Dorsolateral prefrontal cortex (tissue), 122 donors: ENCODE measurements at places on chromosomes 12 and 14. TPM values are rescaled to one million over a fixed set of nuclear protein-coding genes. Genes with fewer than 3 reads are reported as not detected.

DNA sequence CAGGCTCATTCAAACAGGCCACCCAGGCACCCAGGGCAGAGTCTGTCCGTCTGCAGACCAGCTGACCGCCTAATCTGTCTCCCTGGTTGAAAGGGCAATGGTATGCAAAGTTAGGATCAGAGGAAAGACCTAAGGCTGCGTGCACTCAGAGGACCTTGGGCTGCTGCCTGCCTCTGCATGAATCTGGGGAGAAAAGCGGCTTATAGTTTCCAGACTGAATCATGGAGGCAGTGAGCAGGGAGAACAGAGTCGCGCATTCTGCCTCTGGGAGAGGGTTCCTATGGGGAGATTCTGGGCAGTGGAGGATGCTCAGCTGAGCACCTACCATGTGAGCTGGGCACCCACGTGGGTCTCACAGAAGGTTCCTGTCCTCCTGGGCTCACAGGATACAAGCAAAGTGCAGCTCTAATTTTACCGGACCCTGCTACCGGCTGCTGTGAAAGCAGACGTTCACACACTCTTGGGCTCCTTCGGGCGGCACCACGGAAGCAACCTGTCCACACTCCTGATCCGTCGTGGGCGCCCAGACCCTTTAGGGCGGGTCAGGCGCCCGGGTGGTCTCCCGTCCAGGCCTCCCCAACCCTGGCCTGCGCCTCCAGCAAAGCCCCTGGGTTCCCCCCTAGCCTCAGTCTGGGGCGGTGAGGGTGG, 772 bp downstream of the SCARB1 start:
- DNase-seq, result peak; percentile 86

GRCh38 chr12:50572760-50573159, 68.0 kb downstream of the DIP2B start:
- no peak for DNase-seq

DNA sequence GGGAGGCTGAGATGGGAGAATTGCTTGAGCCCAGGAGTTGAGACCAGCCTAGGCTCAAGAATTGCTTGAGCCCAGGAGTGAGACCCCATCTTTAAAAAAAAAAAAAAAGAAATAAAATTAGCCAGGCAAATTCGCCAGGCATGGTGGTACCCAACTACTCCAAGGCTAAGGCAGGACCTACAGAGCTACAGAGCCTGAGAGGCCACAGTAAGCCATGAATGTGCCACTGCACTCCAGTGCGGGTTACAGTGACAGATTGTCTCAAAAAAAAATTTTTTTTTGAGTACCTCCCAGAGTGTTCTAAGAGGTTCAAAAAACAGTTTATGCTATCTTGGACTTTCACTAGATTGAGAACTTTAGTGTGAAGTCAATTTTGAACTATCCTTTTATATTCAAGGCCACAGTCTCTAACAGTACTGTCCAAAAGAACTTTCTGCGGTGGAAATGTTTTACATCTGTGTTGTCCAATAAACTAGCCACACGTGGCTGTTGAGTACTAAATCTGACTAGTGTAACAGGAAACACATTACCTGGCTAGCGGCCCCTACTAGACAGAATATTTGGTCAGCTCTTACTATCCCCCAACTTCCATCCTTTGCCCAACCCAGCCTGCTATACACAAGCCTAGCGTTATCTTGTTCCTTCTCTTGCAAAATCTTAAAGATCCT, 2.4 kb downstream of the RPL36AL start:
- no peak for DNase-seq

The SLCO1B1 gene
- total RNA-seq, result not detected
